Camera-type eye (tissue), 1 donor: ENCODE measurements at places on chromosomes 4 and X. TPM values are rescaled to one million over a fixed set of nuclear protein-coding genes. Genes with fewer than 3 reads are reported as not detected.

Gene RPL34
- 678 TPM for total RNA-seq

Gene DCLK2
- total RNA-seq, result 48.7 TPM

Gene OGT
- 221 TPM for total RNA-seq

Gene SORCS2
- total RNA-seq, result 59.2 TPM

Gene KIF4A
- 7.6 TPM for total RNA-seq

Gene UGT2B17
- not detected for total RNA-seq

Gene CLGN
- total RNA-seq, result 22.5 TPM

Gene MAPK10
- 179 TPM for total RNA-seq

Gene TRIML2
- not detected for total RNA-seq

Gene SLC49A3
- total RNA-seq, result 3.5 TPM

Gene SMIM43
- 3.2 TPM for total RNA-seq

Gene EBP
- 21.9 TPM for total RNA-seq

Gene FIP1L1
- 82.8 TPM for total RNA-seq

Gene CYLC1
- total RNA-seq, result not detected

Gene MAGEA8
- not detected for total RNA-seq

Gene XKRX
- 0.77 TPM for total RNA-seq

Gene MGARP
- total RNA-seq, result 98.1 TPM

Gene DUX4
- not detected for total RNA-seq

Gene ARL9
- 0.99 TPM for total RNA-seq

Gene TCEANC
- 10.4 TPM for total RNA-seq

Gene CFAP299
- total RNA-seq, result 4.3 TPM

Gene IL2RG
- total RNA-seq, result 1.3 TPM

Gene TEX11
- 0.33 TPM for total RNA-seq

Gene FAT1
- total RNA-seq, result 179 TPM

Gene TLR6
- total RNA-seq, result 2.0 TPM

Gene KDR
- 211 TPM for total RNA-seq

Gene WNK3
- 22.2 TPM for total RNA-seq

Gene F8A3
- total RNA-seq, result 3.1 TPM

Gene GAB3
- total RNA-seq, result 4.3 TPM

Gene ASIC5
- not detected for total RNA-seq

Gene MAGEC1
- not detected for total RNA-seq

Gene ATP2B3
- total RNA-seq, result 3.7 TPM

Gene USP17L27
- not detected for total RNA-seq

Gene ABCG2
- total RNA-seq, result 20.2 TPM

Gene RAB9B
- total RNA-seq, result 18.5 TPM

Gene USP26
- total RNA-seq, result not detected

Gene WDR17
- total RNA-seq, result 37.8 TPM

Gene LAMP2
- 103 TPM for total RNA-seq

Gene TNMD
- total RNA-seq, result 36.9 TPM
